ENCODE measurements at places on chromosomes 6 and 20.

GRCh38 chr20:40431611-40432010 is 257.4 kb downstream of the MAFB start:
- no peak for DNase-seq

- no peak for DNase-seq
Measured at GRCh38 chr6:124551711-124552233, 410.5 kb upstream of the RNF217 start.

- no peak for DNase-seq
Measured at GRCh38 chr6:165988302-165988756, 179.3 kb downstream of the TBXT start.

DNA sequence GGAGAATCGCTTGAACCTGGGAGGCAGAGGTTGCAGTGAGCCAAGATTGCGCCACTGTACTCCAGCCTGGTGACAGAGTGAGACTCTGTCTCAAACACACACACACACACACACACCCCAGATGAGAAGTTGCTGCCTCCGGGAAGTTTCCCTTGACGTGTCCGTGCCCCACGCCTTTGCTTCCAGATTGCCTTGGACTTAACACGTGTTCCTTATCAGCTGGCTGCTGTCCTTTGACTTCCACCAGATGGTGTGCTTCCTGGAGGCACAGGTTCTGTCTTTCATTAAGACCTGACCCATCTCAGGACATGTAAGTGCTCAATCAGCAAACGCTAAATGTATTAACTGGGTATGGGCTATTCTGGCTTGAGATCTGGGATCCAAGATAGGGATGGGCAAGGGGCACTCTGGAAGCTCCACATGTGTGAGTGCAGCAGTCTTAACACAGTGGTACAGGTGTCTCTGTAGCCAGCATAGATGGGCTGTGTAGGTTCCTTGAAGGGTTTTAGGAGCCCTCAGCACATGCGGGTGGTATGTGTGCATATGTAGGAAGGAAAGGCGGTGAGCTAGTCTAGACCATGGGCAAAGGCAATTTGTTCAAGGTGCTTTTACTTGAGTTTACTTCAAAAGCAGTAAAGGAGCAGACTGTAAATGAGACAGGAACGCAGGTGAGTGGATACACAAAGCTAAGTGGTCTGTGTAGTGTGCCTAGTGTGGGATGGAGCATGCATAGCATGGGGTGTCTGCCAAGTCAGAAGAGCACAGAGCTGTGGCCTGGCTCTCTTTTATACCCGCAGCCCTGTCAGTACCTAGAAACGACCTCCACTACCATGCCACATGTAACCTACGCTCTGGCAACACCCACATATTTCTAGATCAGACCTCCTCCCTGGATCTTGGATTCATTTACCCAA is 11.6 kb downstream of the PIGT start:
- DNase-seq = no peak

DNA sequence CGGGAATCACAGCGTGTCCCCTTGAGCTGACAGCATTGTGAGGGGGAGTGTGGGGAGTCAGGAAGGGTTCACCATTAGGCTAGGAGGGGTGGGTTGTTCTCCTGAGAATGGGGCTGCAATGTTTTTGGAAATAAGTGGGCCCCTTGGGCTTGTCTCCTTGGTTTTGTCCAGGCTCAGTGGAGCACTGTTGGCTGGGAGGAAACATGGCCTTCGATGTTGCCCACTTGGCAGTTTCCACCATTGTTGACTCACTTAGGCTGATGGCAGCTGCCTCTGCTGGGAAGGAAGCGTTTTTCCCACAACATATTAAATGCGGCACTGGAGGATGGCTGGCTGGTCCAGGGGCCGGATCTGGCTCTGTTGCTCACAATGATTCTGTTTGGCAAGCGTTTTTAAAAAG is 512.1 kb downstream of the QKI start:
- DNase-seq = no peak

- no peak for DNase-seq
Measured at GRCh38 chr6:55617272-55617671, 38.3 kb upstream of the HMGCLL1 start.

GRCh38 chr6:15171026-15171425 is 74.8 kb upstream of the JARID2 start:
- no peak for DNase-seq

DNA sequence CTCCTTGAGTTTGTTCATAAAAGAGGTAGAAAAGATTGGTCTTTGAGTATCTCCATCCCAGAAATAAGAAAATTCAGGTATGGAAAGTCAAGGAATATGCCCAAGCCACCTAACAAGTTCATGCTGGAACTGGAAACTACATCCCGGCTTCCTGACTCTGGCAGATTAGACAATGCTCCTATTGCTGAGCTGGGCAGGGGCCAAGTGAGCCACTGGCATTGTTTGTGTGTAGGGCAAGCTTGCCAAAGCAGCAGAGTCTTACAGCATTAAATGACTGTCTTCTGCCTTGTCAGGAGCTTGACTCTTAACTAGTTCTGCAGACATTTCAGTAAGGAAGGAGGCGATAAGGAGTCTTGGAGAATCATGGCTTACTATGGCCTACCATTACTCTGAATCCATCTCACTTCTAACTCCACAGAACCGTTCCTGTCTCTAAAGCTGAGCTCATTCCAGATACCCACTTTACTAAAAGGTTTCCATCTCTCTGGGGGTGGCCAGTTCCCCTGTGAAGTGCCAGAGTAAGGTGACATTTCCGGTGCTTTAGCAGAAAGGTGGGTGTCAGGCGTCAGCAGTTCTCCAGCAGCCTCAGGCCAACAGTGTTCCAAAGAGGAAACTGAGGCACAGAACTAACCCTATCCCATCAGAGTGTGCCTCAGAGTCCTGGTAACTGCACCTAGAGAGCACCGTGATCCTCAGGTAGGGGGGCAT is 30.1 kb downstream of the PRDM1 start:
- DNase-seq = no peak

DNA sequence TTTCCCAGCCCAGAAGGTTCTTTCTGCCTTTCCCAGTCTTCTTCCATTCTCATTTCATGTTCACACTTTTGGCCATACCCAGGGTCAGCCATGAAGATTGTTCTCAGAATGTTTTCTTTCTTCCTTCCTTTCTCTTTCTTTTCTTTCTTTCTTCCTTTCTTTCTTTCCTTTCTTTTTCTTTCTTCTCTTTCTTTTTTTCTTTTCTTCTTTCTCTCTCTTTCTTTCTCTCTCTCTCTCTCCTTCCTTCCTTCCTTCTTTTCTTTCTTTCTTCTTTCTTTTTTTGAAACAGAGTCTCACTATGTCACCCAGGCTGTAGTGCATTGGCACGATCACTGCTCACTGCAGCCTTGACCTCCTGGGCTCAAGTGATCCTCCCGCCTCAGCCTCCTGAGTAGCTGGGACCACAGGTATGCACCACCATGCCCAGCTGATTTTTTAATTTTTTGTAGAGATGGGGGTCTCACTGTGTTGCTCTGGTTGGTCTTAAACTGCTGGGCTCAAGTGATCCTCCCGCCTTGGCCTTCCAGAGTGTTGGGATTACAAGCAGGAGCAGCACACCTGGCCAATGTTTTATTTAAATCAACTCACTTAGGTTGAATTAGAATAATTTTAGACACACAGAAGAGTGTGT is 13.1 kb upstream of the FAM110A start:
- no peak for DNase-seq

GRCh38 chr6:157226761-157227160 is 96.6 kb downstream of the TMEM242 start:
- DNase-seq = no peak

DNA sequence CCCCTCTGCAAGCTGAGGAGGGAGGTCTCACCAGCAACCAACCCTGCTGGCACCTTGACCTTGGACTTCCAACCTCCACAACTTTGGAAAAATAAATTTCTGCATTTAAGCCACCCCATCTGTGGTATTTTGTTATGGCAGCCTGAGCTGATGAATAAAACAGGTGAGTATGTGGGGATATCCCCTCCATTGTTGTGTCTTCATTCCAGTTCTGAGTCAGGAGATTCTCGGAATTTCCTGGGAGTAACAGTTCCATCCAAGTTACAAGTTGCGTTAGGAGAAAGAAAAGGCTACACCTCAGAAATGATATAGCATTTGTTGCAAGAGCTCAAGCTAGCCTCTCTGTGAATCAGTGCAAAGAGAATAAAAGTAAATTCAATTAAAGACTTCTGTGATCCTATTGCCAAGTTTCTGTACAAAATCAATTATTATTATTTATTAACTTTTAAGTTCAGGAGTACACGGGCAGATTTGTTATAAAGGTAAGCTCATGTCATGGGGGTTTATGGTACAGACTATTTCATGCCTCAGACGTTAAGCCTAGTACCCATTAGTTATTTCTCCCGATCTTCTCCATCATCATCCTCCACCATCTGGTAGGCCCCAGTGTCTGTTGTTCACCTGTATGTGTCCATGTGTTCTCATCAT is 153.0 kb downstream of the NKAIN2 start:
- no peak for DNase-seq

DNA sequence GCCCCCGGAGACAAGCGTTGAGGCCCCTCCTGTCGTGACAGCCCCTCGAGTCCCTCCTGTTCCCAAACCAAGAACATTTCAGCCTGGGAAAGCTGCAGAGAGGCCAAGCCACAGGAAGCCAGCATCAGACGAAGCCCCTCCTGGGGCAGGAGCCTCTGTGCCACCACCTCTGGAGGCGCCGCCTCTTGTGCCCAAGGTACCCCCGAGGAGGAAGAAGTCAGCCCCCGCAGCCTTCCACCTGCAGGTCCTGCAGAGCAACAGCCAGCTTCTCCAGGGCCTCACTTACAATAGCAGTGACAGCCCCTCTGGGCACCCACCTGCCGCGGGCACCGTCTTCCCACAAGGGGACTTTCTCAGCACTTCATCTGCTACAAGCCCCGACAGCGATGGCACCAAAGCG is 72.4 kb downstream of the SERAC1 start:
- no peak for DNase-seq

- no peak for DNase-seq
Measured at GRCh38 chr6:43875849-43876572, 106.0 kb downstream of the VEGFA start.

Measured in stimulated activated CD4-positive, alpha-beta T cell treated with anti-CD3 and anti-CD28 coated beads, Interleukin-1b, Interleukin-23, amount 100 ng/mL, for 1 hour (primary cell).